ENCODE measurements at places on chromosomes 6 and 20. TPM values are rescaled to one million over a fixed set of nuclear protein-coding genes. Genes with fewer than 3 reads are reported as not detected.
A peak's percentile ranks its signal among the peaks of the same experiment; 100 is the strongest.

- ATAC-seq, result peak; percentile 28
These were observed 360.2 kb downstream of the PREX1 start for GRCh38 chr20:48467622-48468021.

DNA sequence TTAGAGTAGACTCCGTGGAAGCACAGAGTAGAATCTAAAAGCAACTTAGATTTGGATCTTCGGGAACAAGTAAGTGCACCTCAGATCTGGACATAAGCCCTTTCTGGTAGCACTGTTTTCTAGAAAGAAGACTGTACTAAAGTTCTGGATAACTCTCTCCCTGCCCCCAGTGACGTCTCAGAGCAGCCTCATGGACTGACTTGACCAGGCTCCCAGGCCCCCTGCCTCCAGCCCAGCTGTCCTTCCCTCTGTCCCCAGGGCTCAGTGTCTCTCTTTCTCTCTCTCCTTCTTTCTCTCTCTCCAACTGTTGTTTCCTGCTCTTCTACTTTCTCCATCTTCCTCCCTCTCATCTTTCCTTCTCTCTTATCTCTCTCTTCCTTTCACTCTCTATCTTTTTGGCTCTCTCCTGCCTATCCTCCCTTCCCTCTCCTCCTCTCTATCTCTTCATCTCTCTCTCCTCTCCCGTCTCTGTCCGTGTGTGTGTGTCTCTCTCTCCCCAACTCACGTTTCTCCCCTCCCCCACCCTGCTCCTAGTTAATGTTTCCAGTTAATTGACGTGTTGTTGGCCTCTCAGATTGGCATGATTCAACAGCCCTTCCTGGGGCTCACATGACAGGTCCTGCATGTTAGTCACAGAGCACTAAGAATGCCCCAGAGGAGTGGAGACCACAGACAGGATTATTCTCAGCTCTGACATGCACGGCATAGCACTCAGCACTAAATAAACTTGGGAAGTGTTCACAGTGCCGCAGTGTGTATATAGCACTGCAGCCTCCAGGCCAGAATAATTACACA lies 180.4 kb upstream of the FOXQ1 start:
- ATAC-seq, result peak; percentile 98

- no peak for ATAC-seq
These were observed 279.0 kb upstream of the ID4 start for GRCh38 chr6:19558201-19558600.

DNA sequence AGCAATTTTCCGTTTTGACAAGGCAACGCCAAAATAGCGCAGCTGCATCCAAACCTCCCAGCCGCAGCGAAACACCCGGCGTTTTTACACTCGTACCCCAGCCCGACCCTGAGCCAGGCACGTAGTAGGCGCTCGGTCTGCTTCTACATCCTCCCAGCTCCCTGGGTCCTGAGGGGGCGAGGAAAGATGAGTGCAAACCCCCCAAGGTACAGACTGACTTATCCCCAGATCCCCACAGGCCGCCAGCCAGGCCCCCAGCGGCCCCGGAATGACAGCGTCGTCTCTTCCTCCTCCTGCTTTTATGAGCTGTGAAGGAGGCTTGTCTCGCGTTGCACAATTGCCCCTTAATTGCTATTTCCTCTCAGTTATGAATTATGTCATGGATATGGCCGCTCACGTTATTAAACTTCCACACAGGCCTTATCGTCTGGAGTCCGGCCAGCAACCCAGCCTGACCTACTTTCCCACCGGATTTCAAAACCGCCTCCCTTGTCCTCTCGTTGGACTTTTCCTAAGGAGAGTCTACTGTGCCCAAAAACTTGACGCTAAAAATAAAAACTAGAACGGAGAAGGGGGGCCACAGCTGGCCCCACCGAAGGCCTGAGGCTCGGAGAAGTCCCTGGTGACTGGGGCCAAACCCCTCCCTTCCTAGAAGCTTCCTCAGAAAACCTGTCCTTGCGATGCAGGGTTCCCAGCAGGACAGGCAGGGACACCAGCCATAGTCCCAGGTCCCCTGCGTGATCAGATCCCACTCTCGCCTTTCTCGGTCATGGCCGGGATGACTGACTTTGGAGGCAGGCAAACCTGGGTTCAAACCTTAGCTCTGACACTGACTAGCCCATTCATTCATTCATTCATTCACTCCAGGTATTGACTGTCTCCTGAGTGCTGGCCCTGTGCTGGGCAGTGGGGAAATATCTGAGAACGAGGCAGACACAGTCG lies 130.9 kb upstream of the PTPN1 start:
- ATAC-seq, result peak; percentile 29

GRCh38 chr6:25998379-25998778 lies 35.8 kb downstream of the TRIM38 start:
- ATAC-seq, result no peak

Gene RAET1E
- total RNA-seq, result 0.70 TPM

- ATAC-seq, result no peak
These were observed 11.5 kb downstream of the ABHD12 start for GRCh38 chr20:25378884-25379733.

Gene SUMO4
- 1.3 TPM for total RNA-seq

- no peak for ATAC-seq
These were observed 227.5 kb upstream of the MYLIP start for GRCh38 chr6:15901141-15902115.

DNA sequence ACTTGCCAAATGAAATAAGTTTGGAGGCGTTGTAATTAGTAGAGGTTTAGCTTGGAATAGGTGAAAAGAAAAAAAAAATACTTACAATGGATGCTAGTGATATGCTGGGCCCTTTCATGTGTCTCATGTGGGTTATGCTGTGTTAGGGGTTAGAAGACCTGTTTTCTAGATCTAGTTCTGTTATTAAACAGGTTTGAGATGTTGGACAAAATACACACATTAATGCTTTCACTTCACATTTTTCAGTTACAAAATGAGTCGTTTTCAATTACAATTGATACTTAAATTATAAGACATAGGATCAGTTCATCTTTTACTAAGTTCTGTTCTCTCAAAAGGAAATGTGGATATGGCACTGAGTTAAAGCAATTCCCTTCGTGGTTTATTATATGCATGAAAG lies 509.8 kb downstream of the EPM2A start:
- no peak for ATAC-seq

- ATAC-seq, result no peak
These were observed 890.6 kb downstream of the KIF16B start for GRCh38 chr20:15682690-15683089.

GRCh38 chr6:35030099-35030498 lies 111.0 kb downstream of the TCP11 start:
- no peak for ATAC-seq

GRCh38 chr20:62668441-62669027 lies 26.2 kb downstream of the SLCO4A1 start:
- peak; percentile 46 for ATAC-seq

- ATAC-seq, result no peak
These were observed 42.2 kb downstream of the PYGB start for GRCh38 chr20:25289886-25290597.

DNA sequence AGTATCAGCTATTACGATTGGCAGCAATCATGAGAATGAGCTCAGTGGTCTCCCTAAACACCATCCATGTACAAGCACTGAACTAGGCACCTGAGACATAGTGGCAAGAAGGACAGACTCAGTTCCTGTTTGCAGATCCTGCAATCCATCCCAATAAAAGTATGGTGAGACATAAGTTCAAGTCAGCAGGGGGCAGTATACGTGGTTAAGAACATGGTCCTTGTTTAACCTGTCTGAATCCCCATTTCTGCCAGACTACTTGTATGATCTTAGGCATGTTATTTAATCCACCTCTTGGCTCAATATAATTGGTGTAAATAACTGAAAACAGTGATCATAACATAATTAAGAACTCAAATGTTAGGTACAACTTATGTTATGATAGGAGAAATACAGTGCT lies 33.2 kb upstream of the PNISR start:
- no peak for ATAC-seq

DNA sequence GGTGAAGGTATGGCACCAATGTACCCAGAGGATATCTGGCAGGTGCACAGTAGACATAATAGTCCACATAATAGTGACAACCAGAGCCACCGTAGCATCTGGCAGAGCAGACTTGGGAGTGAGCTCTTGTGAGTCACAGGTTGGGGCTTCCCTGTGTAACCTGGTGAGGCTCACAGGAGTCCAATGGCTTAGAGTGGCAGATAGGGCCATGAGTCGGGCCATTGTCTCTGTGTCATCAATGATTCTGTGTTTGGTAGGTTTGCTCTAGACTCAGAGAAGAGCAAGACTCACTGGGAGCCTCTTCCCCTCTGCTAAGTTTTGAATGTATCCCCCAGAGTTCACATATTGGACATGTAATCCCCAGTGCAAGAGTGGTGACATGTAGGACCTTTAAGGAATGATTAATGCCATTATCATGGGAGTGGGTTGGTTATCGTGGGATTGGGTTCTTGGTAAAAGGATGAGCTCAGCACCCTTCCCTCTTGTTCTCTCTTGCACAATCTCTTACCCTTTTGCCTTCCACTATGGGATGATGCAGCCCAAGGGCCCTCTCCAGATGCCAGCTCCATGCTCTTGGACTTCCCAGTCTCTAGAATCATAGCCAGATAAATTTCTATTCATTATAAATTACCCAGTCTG lies 22.6 kb upstream of the SIRPA start:
- no peak for ATAC-seq

Gene MATN4
- total RNA-seq, result 0.31 TPM

DNA sequence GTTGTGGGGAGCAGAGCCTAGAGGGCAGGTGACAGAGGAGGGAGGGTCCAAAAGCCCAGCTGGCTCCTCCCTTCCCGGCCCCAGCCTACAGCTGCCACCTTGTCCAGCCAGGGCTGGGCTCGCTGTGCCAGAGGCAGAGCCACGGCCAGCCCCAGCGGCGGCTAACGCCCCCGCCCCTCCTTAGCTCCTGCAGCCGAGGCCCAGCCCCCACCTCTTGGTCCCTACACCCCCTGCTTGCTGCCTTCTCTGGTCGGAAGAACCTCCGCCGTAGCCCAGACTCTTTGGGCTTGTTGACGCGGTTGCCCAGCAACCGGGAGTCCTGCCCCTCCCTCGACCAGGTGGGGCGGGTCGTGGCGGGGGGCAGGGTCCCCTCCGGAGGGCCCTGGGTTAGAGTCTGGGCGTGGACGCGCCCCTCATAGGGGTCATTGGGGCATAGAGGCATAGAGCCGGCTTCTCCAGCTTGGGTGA lies 521 bp upstream of the LKAAEAR1 start:
- ATAC-seq, result peak; percentile 26

Gene EYA4
- 2.1 TPM for total RNA-seq

- ATAC-seq, result no peak
These were observed 21.7 kb upstream of the SSTR4 start for GRCh38 chr20:23013429-23013828.

- ATAC-seq, result peak; percentile 62
These were observed 26.3 kb downstream of the ALDH5A1 start for GRCh38 chr6:24520929-24521546.

Gene NELFE
- 91.1 TPM for total RNA-seq

DNA sequence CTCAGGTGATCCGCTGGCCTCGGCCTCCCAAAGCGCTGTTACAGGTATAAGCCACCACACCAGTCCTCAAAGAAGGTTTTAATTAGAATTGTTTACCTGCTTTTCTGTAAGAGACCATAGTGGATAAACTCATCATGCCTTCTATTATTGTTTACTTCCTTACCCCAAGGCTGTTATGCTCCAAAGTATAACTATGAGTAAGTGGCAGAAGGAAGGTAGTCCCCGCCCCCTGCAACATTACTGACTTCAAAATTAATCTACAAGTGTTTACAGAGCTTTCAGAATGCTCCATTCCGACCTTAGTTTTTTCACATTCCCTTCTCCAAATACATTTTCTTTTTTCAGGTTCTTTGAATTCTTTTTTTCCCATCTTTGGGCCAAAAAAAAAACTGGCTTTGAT lies 480.5 kb upstream of the NOX3 start:
- ATAC-seq, result no peak

GRCh38 chr6:170473301-170473717 lies 79.8 kb downstream of the PSMB1 start:
- peak; percentile 71 for ATAC-seq

DNA sequence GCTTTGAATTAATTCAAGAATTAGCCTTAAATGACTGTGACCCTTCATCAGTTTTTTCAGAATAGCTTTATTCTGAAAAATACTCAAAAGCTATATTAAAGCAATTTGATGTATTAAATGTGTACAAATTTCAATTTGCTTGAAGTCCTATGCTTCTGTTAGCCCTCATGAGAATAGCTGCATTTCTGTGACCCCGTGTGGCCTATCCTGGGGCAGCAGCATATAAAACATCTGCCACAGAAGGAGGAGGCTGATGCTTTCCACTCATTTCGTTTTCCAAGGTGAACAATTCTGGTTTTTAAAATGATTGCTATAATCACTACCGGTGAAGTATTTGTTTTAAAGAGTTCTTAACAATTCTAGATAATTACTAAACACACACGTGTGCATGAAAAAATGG lies 360.3 kb downstream of the BTBD9 start:
- ATAC-seq, result peak; percentile 65

Gene SAMD5
- total RNA-seq, result 3.5 TPM

GRCh38 chr6:19557191-19557590 lies 280.0 kb upstream of the ID4 start:
- ATAC-seq, result no peak

DNA sequence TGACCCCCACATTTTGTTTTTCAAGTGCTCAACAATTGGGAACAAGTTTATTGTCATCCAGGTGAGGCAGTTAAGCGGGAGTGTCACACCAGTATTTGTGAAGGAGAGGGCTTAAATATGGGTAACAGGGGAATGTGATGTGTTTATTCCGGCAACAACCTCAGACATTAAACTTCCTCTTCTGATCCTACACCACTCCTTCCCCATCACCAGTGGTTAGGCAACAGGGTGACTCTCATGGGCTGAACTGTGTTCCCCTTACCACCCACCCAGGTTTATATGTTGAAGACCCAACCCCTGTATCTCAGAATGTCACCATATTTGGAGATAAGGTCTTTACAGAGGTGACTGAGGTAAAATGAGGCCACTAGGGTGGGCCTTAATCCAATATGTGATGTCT lies 52.1 kb upstream of the RNF182 start:
- no peak for ATAC-seq

Gene PGC
- 0.14 TPM for total RNA-seq

DNA sequence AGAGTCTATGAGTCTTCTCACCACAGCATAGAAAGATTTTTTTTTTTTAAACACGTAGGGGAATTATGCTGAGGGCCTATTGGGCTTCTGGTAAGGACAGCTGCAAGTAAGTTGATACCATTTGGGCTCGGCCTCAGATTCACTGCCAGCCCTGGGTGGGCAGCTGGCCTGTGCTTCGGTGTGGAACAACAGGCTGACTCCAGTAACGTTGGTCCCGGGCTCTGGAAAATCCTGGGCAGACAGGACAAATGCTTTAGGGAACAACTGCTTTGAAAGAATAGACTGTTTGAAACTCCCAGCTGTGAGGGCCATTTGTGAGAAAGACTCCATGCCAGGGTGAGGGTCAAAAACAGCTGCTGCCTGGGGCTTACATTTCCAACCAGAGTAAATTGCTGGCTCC lies 366.5 kb downstream of the QKI start:
- ATAC-seq, result peak; percentile 46

DNA sequence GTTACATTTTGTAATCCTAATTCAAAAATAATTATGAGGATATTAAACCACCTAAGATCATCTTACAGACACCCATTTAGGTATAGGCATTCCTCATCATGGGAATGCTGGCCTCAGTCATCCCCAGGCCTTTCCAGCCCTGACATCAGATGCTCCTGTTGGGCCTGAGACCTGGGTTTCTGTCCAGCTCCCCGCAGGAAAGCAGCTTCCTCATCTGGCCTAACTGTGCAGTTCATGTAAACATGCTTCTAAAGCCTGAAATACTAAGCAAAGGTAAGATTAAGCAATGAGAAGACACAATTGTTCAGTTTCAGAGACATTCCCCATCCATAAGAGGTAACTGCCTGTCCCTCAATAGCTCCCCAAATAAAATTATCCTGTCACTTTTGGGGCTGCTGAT lies 19.0 kb downstream of the ETV7 start:
- ATAC-seq, result no peak

- no peak for ATAC-seq
These were observed 60.1 kb downstream of the QKI start for GRCh38 chr6:163474581-163474980.

Gene C6orf141
- 0.38 TPM for total RNA-seq

Measured in motor neuron (in vitro differentiated cells).